ENCODE measurements at places on chromosomes 11 and 22.

DNA sequence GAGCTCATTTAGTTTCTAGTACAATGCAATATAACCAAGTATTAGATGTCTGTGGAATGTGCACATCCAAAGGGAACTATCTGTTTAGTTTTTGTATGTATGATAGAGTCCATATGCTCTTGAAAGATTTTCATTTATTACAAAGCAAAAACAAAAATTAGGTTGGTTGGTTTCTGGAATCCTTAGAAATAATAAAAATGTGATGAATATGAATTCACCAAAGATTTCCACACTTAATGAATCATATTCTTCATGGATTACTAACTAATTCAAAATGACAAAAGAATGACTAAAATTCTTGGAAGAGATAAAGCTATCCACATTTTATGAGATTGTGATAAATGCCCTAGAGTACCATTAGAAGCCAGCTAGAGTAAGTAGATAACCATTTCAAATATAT lies 261.1 kb downstream of the SBF2 start:
- DNase-seq, result no peak

DNA sequence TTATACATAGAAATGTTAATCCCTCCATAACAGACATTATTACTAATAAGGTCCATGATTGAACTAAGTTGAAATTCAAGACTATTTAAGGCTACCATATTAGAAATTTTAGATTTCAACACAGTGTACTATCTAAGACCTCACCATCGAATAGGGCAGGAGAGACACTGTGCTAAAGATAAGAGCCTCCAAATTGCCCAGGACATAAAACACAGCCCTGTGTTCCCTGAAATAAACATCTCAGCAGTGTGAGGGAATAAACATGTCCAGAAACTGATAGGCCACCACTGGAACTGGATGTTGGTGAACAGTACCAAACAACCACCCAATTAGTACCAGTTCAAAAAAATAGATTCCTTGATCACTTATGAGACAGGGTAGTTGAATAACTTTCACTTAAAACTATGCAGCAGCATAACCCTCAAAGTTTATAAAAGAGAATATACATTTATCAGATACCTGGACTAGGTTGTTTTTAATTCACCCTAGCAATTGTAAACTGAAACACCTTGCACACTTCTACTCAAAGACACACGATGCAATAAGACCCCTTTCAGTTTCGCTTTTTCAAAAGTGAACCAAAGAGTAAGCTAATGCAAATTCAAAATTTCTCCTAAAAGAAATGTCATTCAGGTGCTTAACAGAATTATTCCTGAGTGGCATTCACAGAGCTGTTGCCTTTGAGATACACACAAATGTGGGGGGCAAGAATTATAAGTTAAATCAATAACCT lies 34.3 kb downstream of the USP28 start:
- no peak for DNase-seq

GRCh38 chr11:59413646-59414045 lies 12.6 kb downstream of the OR5A2 start:
- DNase-seq, result no peak

DNA sequence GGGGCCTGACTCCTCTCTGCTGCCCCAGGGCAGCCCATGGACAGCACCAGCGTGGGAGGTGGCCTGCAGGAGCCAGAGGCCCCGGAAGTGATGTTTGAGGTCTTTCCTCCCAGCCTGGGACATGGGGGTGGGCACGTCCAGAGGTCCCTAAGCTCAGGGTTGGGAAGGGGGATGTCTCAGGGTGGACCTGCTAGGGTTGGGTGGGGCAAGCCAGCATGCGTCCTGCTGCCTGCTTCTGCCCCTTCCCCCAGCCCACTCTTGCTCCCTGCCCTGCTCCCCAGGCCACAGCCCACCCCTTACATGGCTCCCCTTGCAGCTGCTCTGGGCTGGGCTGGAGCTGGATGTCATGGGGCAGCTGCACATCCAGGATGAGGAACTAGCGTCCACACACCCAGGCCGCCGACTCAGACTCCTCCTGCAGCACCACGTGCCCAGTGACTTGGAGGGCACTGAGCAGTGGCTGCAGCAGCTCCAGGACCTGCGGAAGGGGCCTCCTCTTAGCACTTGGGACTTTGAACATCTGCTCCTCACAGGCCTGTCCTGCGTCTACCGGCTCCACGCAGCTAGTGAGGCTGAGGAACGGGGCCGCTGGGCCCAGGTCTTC lies 1.3 kb downstream of the FAM180B start:
- no peak for DNase-seq

DNA sequence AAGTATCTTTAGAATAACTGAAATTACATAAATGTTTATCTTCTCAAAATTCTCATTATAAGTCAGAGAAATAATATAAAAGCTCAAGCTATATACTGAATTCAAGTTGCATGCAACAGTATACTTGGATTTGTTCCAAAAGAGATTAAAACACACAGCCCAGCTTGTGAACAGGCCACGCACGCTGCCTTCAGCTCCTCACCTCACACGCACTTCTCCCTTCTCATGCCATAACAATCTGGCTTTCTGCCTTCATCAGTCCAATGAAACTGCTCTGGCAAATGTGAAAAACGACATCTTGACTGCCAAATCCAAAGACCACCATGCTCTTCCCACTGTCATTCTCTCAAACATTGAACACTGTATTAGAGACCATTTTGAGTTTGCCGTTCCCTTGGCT lies 22.1 kb downstream of the ATP6V1E1 start:
- DNase-seq, result no peak

DNA sequence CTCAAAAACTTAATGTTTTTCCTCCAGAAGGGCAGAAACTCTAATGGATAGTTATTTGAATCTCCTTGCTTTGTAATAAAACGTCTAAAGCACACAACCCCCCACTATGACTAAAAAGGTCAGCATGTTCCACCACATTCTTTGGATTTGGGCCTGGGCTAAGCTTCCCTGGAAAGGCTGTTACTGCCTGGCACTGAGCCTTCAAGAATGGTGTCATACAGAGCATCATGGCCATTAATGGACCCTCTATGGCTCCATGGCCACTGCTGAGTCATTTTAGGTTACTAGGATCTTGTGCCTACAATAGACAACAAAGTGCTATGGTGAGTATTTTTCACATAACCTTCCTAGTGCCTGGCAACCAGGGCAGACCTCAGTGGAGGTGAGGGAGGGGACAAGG lies 242.6 kb upstream of the FAT3 start:
- no peak for DNase-seq

DNA sequence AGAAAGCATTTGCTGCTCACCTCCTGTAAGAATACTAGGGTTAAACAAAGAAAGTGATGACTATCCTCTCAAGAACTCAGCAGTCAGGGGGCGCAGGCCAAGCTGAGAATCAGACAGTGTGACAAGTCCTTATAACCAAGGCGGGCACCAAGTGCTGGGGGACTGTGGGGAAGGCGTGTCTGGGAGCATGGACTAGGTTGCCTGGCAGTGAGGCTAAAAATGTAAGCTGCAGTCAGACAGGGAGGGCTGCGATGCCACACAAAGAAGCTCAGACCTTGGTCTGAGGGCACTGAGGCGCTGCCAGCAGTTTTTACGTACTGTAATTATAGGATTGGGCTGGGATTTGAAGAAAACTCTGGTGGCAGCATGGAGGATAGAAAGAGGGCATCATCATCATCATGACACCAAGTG lies 73.7 kb downstream of the FLI1 start:
- no peak for DNase-seq

DNA sequence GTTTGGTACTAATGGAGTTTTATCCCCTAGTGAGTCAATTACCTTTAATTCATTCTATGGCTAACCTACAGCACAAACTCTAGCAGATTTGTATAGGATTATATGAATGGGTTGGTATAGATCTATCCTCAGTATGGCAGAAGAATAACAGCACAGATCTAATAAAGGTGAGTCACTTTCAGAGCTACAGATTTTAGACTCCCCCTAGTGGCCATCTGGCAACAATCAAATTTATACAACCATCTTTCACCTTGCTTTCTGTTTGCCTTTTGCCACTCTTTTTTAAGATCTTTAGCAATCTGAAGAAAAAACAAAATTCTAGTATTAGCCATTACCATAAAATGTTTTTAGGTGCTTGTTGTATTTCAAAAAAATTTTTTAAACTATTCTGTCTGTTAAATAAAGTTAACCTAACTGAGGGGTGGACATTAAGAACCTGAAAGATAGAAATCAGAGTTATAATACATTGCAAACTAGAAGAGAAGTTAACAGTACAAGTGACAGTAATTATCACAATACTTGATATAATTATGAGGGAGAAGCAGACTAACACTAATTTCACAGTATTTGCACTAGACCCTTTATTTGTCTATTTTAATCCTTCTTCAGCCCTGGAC lies 25.8 kb downstream of the DDIAS start:
- no peak for DNase-seq

DNA sequence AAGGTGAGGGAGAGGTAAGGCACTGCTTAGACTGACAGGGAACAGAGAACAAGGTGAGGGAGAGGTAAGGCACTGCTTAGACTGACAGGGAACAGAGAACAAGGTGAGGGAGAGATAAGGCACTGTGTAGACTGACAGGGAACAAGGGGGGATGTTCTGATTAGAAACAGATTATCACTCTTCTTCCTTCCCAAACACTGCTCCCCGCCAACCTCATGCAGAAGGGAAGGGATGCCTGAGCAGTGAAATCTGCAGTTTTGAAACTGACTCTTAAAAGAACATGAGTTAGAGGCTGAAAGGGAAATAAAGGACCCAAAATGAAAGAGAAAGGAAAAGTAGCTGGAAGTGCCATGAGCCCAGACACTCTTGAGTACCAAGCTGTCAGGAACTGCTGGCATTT lies 29.8 kb downstream of the NEFH start:
- DNase-seq, result no peak

DNA sequence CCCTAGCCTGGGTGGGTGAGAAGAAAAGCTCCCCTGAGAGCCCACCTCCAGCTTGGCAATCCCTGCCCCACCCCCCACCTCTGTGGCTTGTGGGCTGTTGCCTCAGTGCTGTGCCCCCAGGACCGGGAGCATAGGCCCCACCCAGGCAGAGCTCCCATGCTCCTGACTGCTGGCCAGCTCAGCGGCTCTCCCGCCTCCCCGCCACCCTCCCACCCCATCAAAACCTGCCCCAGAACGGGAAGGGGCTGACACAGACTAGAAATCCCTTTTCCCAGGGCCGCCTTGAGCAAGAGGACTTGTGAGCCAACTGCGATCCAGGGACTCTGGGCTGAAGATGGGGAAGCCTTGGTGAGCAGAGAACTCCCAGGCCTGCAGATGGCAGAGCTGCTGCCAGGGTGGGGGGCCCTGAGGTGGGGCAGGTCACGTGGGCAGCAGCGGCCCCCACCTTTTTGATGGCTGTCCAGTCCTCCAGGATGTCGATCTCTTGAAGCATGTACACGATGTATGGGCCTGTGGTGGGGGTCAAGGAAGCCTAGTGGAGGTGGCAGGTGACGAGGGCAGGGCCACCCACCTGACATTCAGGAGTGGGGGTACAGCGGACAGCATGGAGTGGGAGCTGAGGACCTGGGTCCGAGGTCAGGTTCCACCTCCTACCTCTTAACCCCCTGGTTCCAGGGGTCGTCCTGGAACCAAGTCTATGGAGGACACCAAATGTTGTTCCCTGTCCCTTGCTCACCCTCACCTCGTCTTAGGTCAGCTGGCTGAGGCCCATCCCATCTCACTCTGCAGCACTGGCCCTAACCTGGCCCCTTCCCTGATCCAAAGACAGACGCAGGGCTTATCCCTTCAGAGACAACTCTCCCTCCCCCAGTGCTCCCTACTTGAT lies 2.3 kb upstream of the RIN1 start:
- DNase-seq, result no peak
